Activated CD8-positive, alpha-beta memory T cell treated with anti-CD3 and anti-CD28 coated beads for 1 hour (primary cell): ENCODE measurements at places on chromosomes 16 and 17.

DNA sequence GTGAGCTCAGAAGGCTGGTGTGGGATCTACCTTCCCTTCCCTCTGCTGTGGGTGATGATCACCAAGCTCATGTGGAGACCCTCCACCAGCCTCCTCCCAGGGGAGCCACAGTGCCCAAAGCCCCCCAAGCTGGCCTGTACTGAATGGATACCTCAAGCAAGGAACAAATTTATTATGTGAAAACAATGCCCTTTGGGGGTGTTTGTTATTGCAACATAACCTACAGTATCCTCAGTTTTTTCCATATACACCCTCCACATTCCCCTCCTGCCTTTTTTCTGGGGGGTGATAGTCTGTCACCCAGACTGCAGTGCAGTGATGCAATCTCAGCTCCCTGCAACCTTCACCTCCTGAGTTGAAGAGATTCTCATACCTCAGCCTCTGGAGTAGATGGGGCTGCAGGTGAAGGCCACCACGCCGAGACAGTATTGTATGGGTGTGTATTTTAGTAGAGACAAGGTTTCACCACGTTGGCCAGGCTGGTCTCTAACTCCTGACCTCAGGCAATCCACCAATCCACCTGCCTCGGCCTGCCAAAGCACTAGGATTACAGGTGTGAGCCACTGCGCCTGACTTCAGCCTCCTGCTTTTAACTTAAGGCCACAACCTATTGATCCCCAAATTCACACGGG is 215.9 kb downstream of the CPPED1 start:
- no peak for DNase-seq

- DNase-seq = no peak
These were observed 9.2 kb downstream of the CDIP1 start for GRCh38 chr16:4529085-4530060.

DNA sequence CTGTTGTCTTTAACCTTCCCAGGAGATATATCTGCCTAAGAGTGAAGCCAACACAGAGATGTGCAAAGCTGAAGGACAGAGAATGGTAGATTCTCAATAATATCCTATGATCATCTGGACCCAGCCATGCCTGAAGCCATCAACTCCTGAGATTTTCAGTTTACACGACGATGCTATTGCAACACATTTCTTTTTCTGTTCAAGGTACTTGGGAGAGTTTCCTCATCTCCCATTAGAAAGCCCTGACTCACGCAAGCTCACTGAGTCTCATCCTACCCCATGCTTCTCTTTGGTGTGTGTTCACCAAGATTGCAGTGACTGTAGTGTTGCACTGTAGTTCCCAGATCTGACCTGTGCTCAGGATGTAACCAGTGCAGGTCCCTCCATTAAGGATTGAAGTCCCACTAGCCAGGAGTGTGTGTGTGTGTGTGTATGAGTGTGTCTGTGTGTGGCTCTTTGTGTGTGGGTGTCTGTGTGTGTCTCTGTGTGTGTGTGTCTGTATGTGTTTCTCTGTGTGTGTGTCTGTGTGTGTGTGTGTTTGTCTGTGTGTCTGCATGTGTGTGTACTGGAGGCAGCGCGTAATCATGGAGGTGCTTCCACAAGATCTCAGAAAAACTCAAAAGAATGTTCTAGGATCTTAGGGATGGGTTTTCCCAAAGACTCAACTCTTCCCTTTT is 15.5 kb downstream of the CES1 start:
- no peak for DNase-seq

- DNase-seq = no peak
These were observed 62.6 kb downstream of the PRKCA start for GRCh38 chr17:66364990-66365490.

- no peak for DNase-seq
These were observed 269.1 kb downstream of the CDH13 start for GRCh38 chr16:82895843-82896242.

GRCh38 chr16:78385086-78385805 is 285.8 kb downstream of the WWOX start:
- DNase-seq = no peak

DNA sequence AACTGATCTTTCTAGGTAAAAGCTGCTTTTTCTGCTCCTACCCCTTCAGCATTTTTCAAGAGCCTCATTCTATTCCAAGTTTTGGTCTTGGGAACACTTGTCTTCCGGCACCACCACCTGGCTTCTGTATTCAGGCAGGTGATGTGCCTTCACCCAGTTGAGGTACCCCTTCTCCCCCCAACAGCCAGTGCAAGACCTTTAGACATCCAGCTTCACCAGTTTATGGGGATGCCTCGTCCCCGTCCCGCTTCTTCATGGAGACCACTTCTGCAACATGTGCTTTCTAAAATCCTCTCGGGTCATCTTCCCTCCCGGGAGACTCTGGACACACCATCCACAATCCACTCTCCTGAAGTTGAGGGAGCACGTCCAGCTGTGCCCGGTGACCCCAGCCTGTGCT is 69.9 kb downstream of the SRCIN1 start:
- no peak for DNase-seq

GRCh38 chr17:74569020-74570003 is 2.0 kb upstream of the CD300H start:
- no peak for DNase-seq

- DNase-seq = no peak
These were observed 49.1 kb upstream of the PMFBP1 start for GRCh38 chr16:72220875-72221629.

DNA sequence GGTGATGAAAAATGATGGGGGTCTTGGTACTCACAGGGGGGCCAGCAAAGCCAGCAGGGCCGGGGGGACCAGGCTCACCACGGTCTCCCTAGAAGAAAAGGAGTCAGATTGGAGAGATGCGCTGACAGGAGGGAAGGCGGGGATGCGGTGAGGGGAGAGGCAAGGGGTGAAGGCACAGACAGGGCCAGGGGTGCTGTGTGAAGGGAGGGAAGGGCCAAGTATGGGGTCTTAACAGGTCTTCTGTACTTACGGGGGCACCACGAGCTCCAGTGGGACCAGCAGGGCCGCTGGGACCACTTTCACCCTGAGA is 11.2 kb downstream of the COL1A1 start:
- DNase-seq = no peak

DNA sequence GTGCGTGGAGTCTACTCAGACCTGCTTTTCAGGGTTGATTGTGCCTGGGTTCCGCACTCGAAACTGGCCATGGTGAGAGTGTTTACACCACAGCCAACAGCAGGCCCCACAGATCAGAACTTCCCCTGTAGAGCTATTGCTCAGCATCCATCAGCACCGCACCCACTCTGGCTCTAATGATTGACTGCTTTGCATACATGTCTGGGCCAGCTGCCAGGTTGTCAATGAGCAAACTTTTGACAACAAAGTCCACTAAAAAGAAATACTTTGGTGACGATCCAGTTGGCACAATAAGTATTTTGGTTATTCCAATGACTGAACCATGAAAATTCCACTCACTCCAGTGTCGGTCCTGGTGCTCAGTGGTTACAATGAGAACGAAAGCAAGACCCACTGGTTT is 190.7 kb downstream of the FOXL1 start:
- DNase-seq = no peak

- no peak for DNase-seq
These were observed 76.2 kb downstream of the RAB11FIP4 start for GRCh38 chr17:31467502-31468256.

- DNase-seq = no peak
These were observed 89.8 kb upstream of the ZNF750 start for GRCh38 chr17:82929676-82930042.

- no peak for DNase-seq
These were observed 23.5 kb downstream of the GRIN2C start for GRCh38 chr17:74836191-74836590.

- DNase-seq = no peak
These were observed 88.0 kb downstream of the NLK start for GRCh38 chr17:28130472-28130871.

GRCh38 chr16:28067604-28068379 is 4.3 kb upstream of the GSG1L start:
- DNase-seq = no peak
